ENCODE measurements at places on chromosomes 1 and 21.

- no peak for DNase-seq
Measured at GRCh38 chr1:8121261-8122159, 95.4 kb upstream of the ERRFI1 start.

GRCh38 chr1:191592039-191592438 lies 566.2 kb upstream of the RGS18 start:
- no peak for DNase-seq

GRCh38 chr1:189899686-189900425 lies 577.8 kb downstream of the BRINP3 start:
- no peak for DNase-seq

GRCh38 chr1:11134251-11134897 lies 34.7 kb upstream of the EXOSC10 start:
- DNase-seq, result no peak

DNA sequence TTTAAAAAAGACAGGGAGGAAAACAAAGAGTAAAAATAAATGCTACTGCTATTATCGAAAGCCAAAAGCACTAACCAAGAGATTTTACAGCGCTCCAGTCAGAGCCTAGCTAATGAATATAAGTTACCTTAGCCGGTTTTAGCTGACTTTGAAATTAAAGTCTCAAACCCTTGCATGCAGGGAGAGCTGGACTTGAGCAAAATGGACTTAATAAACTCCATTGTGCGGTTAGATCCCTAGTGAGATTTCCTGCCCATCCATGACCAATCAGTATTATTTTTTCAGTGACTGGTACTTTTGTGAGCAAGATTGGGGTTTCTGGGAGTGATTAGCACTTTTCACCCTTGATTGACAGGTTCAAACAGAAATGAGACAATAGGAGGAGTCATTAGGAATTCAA lies 333.4 kb upstream of the ADGRL2 start:
- no peak for DNase-seq

DNA sequence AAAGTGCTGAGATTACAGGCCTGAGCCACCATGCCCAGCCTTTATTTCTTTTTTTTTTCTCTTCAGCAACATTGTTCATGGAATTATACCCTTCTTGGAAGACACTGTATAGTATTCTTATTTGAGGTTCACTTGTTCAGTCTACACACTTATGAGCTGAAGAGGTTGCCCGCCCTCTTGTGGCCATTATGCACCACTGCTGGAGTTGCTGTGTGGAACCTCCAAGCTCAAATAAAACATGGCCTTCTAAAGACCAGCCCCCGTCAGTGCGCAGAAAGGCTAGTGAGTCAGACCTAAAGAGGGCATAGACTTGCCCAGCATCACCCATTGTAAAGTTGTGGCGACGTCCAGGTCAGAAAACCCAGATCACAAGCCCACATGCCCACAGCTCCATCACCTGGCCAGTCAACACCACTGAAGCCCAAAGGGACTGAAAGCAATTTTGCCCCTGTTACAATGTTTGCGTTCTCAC lies 20.4 kb downstream of the LURAP1 start:
- DNase-seq, result peak; percentile 36

DNA sequence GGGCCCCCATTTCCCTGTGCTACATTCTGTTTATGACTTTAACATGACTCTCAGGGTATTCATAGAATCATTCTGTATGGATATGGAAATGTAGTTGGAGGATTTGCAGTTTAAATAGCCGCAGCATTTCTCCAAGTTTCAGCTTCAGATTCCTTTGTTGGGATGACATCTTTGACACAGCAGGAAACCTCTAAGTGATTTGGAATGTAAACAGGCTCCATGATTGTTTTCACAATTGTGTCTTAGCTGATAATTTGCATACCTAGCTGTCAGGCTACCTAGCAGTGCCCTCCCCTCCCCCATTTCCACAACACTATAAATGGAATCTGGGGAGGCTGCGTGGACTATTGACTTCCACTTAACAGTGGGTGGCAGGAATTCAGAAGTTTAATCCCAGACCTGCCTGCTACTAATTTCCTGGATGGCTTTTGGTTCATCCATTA lies 290.2 kb downstream of the HLX start:
- DNase-seq, result no peak

DNA sequence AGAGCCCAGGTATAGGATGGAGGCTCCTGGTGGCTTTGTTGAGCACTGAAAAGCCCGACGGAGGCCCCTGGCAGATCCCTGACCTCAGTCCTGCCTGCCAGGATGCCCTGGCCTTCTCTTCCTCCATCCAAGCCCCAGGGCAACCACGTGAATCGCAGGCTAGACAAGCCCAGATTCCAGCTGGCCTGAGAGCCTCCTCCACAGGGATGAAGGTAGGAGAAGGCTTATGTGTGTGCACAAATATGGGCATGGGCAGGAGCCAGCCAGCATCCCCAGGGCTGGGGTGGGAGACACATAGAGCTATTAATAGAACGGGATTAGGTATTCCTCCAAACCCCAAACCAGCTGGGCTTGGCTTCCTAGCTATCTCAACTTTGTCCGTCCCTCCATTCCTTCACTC lies 4.0 kb upstream of the EXTL1 start:
- no peak for DNase-seq

GRCh38 chr1:15657021-15657420 lies 27.1 kb upstream of the PLEKHM2 start:
- no peak for DNase-seq

- DNase-seq, result no peak
Measured at GRCh38 chr1:96992871-96993270, 271.3 kb downstream of the PTBP2 start.

DNA sequence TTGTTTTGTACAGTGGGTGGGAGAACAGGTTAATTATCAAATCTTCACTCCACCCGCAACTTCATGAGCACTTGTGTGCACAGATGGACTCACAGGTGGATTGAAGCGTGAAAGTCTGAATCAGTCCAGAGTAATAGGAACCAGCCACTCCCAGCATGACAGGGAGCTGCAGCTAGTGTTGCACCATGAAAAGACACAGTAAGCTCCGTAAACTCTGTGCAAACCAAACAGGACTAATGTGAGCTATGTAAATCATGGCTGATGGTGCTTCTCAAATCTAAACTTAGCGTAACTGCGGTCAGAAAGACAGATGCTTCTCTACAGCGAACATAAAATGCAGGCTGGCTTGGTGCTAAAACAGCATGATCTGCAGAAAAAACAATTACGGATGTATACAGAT lies 114.4 kb downstream of the CENPF start:
- no peak for DNase-seq

- DNase-seq, result no peak
Measured at GRCh38 chr1:165456861-165457260, 11.9 kb upstream of the RXRG start.

- no peak for DNase-seq
Measured at GRCh38 chr1:227316456-227316855, 1.8 kb downstream of the CDC42BPA start.

DNA sequence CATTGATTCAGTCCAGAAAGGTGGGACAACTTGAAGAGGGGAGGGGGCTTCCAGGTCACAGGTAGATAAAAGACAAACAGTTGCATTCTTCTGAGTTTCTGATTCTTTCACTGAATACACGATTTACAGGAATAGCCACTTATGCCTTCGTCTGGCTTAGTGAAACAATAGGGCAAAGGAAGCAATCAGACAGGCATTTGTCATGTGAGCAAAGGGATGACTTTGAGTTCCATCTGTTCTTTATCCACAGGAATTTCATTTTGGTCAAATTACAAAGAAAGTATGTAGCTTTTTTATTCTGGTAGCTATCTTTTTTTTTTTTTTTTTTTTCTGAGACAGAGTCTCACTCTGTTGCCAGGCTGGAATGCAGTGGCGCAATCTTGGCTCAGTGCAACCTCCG lies 202.5 kb downstream of the TTLL7 start:
- no peak for DNase-seq

DNA sequence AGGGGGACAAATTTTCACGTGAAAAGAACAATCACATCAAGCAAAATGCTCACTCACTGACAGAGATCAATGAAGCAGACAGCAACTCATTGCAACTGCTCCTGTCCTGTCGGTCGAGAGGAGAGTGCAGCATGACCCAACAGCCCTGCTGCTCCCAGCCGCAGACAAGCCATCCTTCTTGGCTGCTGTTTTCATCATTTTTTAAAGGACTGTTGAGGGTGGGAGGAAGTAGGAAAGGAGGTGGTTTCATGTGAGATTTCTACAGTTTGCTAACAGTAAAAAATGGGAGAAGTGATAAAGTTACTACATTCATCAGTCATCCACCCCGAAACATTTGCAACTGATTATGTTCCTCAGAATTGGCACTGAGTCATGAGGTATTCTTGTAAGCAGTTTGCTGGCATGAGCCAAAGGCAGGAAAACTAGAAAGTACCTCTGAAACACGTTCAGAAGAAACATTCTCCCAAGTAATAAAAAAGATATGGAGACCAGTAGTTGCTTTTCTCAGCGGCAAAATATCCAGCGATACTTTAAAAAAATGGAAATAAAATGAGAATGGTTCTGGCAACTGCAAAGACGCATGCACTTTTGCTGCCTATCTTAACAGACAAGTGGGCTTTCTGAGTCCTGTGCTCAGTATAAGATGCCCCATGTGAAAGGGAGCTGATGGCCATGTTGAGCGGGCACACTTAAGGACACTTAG lies 72.0 kb upstream of the CLDN14 start:
- DNase-seq, result no peak

GRCh38 chr1:116408193-116408592 lies 35.1 kb downstream of the ATP1A1 start:
- no peak for DNase-seq

DNA sequence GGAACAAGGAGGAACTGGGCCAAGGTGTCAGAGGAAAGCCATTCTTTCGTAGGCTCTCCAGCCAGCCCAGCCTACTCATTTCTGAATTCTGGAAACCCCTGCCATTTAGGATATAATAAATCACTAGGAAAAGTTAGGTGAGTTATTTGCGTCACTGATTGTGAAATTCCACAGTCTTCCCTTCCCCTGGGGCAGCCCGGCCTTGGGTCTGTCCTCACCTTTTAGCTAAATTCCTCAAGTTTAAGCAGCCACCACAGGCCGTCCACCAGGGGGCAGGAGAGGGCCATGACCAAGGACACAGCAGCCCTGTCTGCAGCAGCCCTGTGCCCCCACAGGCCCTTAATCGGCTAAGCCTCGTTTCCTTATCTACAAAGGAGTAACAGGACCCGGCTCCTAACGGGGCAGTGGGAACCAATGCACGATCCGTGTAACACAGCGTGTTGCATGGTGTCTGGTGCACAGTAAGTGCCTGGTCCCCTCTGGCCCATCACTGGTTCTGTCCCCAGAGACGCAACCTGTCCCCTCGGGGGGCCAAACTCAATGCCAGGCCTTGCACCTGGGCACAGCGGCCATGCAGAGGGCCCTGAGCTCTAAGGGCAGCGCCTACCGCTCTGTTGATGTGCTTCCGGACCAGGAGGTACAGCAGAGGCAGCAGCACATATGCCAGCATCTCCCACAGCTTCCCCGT lies 18.1 kb downstream of the GPR157 start:
- peak; percentile 83 for DNase-seq

DNA sequence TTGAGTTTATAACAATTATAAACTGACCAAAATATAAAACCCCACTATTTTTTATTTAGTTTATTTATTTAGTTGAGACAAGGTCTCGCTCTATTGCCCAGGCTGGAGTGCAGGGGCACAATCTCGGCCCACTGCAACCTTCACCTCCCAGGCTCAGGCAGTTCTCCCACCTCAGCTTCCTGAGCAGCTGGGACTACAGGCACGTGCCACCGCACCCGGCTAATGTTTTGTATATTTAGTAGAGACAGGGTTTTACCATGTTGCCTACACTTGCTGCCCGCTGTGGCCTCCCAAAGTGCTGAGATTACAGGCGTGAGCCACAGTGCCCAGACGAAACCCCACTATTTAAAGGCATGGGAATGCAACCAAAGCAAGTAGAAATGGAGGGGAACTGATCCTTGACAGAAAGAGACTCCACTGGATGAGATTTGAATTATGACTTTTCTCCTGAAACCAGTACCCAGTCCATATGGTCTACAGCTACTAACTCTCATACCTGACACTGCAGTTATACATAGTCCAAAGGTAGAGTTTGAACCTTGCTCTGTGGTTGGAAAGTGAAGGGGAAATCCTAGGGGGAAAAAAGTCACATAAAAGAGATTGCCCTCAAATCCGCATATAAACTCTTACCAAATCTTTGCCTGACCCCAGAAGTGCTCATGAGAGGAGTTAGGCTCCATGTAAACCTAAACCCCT lies 11.3 kb downstream of the LRRC8C start:
- no peak for DNase-seq

- DNase-seq, result no peak
Measured at GRCh38 chr1:246199086-246199645, 307.9 kb downstream of the SMYD3 start.

GRCh38 chr1:194624833-194625232 lies 1438.4 kb upstream of the B3GALT2 start:
- DNase-seq, result no peak

DNA sequence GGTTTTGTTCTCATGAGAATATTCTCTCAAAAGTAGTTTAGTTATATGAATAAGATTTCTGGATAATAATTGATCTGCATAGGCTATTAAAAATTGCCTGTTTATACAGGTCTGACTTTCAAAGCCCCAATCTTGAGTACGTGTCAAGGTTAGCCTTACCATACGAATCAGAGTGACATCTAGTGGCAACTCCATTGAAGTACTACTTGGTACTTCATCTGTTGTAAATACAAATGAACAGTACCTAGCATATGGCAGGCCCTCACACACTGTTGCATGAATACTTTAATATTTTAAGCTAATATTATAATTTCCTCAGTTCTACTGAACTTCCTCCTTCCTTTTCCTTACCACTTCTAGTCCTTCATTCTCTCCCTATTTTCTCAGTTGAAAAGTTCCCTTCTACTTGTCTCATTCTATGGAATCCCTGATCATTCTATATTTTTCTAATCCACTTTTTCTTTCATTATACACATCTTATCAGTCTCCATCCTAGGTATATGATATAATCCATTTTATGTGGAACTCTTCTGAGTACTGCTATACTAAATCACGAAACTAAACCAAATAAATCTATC lies 101.2 kb downstream of the AKT3 start:
- DNase-seq, result no peak

DNA sequence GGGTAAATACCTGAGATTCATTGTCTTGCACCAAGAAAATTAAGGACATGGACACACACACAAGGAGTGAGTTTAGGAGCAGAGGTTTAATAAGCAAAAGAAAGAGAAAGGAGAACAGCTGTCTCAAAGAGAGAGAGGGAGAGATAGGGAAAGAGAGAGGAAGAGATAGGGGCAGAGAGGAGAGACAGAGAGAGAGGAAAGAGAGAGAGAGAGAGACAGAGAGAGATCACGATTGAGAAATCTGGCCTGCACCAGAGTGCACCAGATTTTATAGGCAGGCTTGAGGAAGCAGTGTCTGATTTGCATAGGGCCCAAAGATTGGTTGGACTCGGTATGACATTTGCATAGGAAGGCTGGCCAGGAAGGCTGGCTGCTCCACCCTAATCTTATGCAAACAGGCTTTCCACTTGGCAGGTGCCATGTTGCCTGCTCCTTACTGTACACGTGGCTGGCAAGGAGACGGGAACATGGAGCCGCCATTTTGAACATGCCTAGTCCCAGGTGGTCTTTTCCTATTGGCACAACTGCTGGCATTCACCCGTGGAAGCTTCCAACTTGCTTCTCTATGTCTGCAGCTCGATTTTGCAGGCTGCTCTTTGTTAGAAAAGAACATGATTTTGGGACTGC lies 419.9 kb downstream of the ZP4 start:
- no peak for DNase-seq

Data from stimulated activated CD4-positive, alpha-beta T cell treated with anti-CD3 and anti-CD28 coated beads, TNF-alpha, amount 100 ng/mL, for 1 hour (primary cell).